ENCODE measurements at places on chromosomes 12 and 14.

DNA sequence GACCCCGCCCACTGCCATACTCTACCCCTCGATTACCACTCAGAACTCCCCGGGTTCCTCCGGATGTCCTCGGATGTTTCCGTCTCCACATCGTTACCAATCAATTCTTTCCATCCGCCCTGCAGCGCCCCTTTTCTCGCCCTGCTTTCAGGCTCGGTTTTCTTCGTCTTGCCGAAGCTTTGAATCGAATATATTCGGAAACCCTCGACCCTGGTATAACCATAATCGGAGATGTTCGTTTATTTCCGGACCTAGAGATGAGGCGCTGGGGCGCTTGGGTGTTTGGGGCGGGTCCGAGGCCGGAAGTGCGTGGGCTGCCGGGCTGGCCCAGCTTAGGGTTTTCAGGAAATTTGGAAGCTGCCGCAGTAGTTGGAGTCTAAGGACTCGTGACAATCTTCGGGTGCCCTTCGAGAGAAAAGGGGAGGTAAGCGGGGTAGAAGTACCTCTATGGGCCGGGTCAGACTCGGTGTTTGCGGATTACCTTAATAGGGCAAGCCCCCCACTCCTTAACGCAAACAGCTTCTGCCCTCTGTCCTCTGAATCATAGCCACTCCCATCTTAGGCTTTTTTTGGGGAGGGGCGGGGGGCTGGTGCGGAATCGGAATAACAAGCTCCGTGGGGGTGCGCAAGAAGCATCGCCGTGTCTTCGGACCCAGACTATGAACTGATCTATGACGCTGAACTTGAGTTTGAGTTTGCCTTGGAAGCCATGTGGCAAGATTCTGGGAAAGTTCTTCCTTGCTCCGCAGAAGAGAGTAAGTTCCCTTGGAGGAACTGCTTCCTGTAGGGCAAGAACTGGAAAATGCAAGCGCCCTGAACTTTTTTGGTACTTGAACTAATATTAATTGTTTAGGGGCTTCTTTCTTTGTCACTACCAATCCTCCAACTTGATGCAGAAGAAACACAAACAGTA lies at the start of gene C14orf119:
C14orf119 (plus strand) TSS at position 310 of the 913 bp plus-strand sequence. CDS start 2,154 bp downstream, outside the sequence.
- DNase-seq: no peak

GRCh38 chr14:75291331-75291730 lies 12.7 kb downstream of the FOS start:
- no peak for DNase-seq

DNA sequence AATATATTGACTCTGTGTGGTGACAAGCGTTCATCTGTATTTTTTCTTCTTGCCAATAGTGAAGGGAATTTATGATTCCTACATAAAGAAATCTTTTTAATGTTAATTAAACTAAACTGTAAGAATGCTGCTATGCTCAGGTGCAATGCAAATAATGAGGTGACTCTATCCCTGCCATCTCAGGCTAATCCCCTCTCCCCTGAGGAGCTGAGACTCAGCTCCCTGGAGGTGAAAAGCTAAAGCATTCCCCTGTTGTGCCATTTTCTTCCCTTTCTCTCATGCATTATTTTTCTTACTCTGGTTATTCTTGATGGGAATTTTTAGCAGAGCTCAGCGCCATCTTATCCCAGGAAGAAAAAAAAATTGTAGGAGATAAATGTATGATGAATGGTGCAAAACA lies 113.9 kb upstream of the FGD4 start:
- no peak for DNase-seq

DNA sequence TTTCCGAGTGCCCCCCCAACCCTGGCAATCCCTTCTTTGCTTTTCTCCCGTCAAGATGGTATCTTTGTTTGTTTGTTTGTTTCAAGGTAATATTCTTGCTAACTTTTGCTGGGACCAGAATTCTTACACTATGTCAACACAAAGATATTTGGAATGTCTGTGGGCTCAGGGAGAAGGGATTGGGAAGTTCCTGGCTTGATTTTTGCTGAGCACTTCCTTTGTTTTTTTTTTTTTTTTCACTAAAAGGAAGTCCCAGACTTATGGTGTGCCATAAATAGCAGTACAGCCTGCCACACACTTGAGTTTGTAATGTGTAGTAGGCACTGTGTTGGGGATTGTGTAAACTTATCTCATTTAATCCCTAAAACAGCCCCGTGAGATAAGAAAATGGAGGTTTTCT lies 11.2 kb upstream of the RNU6-7 start:
- no peak for DNase-seq

GRCh38 chr12:114913871-114914801 lies 230.2 kb upstream of the TBX3 start:
- no peak for DNase-seq

DNA sequence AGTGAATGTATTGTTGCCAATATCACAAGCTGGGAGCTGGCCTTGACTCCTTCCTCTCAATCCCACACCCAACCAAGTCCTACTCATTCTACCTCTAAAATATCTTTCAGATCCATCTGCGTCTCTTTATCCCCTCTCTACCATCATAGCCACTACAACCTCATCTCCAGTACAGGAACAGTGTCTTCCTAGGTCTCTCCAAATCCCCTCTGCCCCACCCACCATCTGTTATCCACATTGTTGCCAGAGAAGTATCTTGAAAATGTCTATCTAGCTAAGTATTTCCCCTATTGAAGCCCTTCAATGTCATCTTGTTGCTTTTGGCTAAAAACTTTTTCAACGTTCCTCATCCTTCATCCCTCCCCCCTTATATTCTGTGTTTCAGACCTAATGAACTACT lies 244.7 kb downstream of the C12orf75 start:
- DNase-seq: no peak

DNA sequence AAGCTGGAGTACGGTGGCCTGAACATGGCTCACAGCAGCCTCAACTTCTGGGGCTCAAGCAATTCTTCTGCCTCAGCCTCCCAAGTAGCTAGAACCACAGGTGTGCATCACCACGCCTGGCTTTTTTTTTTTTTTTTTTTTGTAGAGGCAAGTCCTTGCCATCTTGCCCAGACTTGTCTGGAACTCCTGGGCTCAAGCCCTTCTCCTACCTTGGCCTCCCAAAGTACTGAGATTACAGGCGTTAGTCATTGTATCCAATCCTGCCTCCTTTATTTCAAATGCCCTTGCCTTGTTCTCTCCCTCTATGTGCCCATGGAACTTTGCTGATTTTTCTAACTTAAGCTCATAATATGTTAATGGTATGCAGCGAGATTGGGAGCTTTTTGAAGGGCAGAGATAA lies 49.2 kb upstream of the PRICKLE1 start:
- no peak for DNase-seq

DNA sequence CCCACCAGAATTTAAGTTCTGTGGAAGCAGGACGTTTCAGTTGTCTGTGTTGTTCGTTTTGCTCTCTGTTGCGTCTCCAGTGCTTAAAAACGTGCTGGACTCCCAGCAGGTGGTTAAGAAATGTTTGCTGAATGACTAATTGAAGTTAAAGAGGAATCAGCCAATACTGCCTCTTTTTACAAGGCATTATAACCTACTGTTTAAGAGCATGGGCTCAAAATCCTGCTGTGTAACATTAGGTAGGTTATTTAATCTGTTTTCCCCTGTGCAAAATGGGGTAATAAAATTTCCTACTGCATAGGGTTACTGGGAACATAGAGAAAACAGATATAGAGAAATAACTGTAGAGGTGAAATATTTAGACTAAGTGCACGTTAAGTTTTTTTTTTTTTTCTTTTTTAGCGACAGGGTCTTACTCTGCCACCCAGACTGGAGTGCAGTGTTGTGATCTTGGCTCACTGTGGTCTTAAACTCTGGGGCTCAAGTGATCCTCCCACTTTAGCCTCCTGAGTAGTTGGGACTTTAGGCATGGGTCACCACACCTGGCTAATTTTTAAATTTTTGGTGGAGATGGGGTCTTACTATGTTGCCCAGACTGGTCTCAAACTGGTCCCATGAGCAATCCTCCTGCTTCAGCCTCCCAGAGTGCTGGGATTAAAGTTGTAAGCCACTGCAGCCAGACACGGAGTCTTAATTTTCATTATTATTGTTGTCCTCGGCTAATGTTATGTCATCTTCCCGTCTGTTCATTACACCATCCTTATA lies 139.4 kb upstream of the PRICKLE1 start:
- DNase-seq: no peak

DNA sequence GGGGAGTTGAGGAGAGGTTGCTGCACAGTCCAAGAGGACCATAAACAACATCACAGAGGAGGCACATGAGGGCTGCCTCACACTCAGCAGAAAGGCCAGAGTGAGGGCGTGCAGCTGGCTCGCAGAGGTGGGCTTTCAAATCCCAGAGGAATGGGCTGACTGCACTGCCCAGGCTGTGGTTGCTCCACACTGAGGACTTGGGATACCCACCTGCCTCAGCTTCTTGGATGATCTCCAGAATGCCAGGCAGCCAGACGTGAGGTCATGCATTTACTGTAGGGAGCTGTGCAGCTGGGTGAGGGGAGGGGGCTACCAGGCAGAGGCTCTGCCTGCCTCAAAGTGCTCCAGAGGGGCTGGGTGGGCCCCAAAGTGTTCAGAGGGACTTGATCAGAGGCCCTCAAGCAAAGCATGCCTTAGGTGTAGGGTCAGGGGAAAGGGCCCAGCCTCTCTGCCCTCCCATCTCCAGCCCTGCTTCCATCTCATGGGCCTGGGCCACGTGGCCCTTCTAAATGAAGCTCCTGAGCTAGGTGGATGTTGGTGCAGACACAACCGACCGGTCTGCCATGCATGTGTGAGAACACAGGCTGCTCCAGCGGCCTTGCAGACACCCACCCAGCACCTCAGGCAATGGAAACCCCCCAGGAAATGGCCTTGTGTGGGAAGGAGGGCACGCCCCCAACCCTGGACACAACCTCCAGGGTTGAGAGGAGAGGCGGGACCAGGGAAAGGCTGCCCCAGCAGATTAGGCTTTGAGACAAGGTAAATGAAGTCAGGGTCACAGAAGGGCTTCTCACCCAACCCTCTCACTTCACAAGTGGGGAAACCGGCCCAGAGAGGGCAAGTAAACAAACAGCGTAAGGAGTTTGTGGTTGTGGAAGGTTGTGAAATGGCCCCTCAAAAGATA lies 90.8 kb downstream of the NTF3 start:
- no peak for DNase-seq

DNA sequence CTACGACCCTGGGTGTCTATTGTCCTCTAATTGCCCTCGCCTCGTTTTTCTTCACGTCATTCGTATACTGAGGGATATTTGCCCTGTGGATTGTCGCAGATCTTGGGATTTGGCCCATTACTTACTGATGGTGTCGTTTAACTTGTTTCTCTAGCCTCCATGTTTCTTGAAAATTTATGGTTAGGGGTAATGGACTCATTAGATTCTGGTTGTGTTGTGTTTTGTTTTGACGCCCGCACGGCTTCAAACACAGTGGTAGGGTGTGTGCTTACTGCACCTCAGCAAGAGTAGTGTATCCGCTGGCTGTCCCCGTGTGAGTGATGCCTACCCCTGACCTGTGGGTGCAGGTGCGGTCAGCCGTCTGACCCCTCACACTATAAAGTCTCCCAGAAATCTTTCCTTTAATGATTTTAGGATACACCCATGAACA lies 874 bp upstream of the RNU6-8 start:
- no peak for DNase-seq

GRCh38 chr12:16927259-16927658 lies 321.3 kb upstream of the LMO3 start:
- no peak for DNase-seq

DNA sequence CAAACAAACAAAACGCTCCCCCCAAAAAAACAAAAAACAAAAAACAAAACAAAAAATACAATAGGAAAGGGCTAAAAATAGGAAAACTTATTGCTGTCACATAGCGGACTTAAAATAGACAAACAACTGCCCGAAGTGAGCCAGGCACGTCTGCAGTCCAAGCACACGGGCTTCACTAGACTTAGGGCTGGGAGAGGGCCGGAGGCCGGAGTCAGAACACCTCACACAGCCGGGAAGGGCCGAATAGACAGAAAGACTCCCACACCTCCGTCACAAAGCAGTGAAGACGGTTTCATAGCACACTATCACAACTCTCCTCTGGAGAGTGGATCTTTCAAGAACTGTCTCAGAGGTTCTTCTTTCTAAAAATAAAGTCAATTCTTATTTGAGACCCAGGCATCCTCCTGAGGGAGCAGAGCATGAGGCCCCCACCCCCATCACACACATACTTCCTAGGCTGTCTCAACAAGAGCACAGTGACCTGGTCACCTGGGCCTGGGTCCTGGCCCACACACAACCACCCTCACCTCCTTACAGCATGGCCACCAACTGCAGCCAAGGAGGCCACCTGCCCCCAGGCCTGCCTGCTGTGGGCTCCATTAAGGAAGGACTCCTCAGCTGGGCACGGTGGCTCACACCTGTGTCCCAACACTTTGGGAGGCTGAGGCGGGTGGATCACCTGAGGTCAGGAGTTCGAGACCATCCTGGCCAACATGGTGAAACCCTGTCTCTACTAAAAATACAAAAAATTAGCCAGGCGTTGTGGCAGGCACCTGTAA lies 6.7 kb downstream of the BAG5 start:
- DNase-seq: no peak

DNA sequence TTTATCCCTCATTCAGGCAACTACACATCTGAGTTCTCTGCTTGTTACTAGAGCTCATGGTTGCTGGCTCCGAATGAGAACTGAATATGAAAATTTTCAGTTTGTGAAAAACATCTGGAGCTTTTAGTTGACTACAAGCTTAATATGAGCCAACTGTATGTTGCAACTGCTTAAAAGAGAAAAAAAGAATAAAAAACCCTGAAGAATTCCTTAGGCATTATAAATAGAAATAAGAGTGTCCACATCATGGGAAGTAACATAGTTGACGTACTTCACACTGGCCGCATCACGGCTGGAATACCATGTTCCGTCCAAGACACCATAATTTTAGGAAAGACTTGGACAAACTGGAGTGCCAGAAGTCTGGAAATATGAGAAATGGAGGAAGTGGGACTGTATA lies 57.9 kb downstream of the PDE3A start:
- DNase-seq: no peak

DNA sequence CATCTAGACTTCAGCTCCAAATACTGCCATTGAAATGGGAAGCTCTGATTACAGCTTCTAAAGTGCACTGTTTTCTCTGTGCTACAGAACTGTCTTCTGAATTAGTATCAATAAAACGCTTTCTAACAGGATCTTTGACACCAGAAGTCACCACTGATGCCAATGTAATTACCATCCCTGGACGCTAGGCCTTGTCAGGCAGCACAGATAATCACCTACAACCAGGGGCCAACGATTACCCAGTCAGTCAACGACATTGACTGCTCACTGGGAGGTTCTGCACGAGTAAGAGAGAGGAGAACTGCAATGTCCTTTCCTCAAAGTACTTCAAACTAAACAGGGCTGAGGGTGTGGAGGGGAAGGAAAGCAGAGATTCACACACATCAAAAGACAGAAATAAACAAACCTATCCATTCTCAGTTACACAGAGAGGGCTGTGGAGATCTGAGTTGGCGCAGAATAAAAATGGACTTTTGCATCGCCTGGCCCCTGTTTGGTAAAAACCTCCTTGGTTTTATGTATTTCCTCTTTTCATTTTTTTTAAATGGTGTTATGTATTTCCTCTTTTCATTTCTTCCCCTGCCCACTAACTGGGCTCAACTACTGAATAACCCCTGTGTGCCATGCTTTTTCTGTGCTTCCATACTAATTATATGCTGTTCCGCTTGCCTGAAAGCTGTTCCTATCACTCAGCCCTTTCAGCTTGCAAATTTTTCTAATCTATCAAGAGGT lies 492.2 kb downstream of the APAF1 start:
- DNase-seq: no peak

- DNase-seq: no peak
Measured at GRCh38 chr12:106063826-106064720, 74.7 kb downstream of the NUAK1 start.

GRCh38 chr12:131117438-131118245 lies 163.9 kb downstream of the ADGRD1 start:
- no peak for DNase-seq

Measured in effector CD8-positive, alpha-beta T cell (primary cell).